B cell (primary cell): ENCODE measurements at places on chromosomes 4 and X. TPM values are rescaled to one million over a fixed set of nuclear protein-coding genes. Genes with fewer than 3 reads are reported as not detected.

The SASH3 gene
- polyA plus RNA-seq: 224 and 291 TPM in 2 replicates

DNA sequence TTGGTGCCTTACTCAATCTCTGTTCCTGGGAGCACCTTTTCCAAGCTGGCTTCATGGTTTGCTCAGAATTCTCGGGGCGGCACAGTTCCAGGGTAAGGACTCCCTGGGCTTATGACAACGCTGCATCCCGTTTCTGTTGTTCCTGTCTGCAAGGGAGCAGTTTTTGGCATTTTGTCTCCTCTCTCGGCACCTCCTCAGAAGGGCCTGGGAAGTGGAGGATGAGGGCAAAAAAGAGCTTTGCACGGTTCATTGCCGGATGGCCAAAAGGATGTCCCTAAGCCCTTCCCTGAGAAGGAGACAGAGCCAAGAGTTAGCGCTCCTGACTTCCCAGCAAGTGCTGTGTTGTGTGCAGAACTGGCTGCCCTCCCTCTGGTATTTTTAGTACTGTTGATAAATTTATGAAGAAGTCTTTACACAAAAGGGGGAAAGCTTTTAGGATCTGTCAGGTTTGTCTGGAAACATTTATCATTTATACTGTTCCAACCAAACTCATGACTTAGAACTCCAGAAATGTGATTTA, 13.4 kb downstream of the SRD5A3 start:
- peaks cover 5% of the 10 kb centered on the region for H3K4me1 ChIP-seq
- H3K4me3 ChIP-seq: no peak overlapping the region
- no peak overlapping the region for H3K27ac ChIP-seq
- H3K36me3 ChIP-seq: no peaks in the 10 kb centered on the region
- DNase-seq: no peak
- no peaks in the 10 kb centered on the region for H3K27me3 ChIP-seq

The TENM3 gene
- polyA plus RNA-seq: not detected in 2 replicates

GRCh38 chrX:87003031-87003430, 514.6 kb upstream of the KLHL4 start:
- H3K4me3 ChIP-seq: no peak overlapping the region
- DNase-seq: no peak
- no peaks in the 10 kb centered on the region for H3K27me3 ChIP-seq

DNA sequence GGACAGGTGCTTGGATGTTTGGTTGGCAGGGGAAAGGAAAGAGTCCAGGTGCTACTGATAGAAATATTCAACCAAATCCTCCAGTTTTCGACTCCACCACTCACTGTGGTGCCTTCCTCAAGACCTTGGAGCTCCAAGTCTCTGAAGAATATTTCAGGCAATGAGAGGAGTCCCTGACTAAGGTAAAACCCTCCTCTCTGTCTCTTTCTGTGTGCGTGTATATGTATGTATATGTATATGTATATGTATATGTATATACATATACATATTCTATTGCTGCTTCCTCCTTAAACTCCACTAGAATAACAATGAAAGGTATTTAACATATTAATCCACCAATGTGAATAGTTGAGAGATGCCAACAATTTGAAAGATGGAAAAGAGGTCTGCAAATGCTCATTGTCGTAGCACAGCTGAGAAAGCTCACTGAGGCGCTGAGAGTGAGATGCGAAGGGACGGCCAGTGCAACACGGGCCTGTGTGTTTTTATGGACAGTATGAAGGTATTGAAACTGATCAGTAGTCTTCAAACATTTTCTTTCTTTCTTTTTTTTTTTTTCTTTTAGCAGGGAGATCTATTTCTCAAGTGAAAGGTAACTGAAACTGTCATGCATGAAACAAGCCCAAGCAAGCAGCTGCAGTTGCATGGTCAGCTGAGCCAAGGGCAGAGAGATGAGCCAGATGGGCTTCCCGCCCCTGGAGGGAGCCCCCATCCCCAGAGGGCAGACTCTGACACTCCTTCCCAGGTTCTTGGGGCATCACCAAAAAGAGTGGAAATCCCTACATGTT, 41.1 kb upstream of the HS3ST1 start:
- H3K27me3 ChIP-seq: no peaks in the 10 kb centered on the region
- H3K4me3 ChIP-seq: no peak overlapping the region
- H3K27ac ChIP-seq: peak overlapping the region; percentile 81
- H3K36me3 ChIP-seq: no peaks in the 10 kb centered on the region

GRCh38 chr4:140743194-140743931, 12.8 kb downstream of the TBC1D9 start:
- peaks cover 4% of the 10 kb centered on the region for H3K36me3 ChIP-seq
- peaks cover 71% of the 10 kb centered on the region for H3K4me1 ChIP-seq
- peak overlapping the region; percentile 91 for H3K27ac ChIP-seq
- DNase-seq: peak; percentile 83
- peak overlapping the region; percentile 37 for H3K4me3 ChIP-seq

DNA sequence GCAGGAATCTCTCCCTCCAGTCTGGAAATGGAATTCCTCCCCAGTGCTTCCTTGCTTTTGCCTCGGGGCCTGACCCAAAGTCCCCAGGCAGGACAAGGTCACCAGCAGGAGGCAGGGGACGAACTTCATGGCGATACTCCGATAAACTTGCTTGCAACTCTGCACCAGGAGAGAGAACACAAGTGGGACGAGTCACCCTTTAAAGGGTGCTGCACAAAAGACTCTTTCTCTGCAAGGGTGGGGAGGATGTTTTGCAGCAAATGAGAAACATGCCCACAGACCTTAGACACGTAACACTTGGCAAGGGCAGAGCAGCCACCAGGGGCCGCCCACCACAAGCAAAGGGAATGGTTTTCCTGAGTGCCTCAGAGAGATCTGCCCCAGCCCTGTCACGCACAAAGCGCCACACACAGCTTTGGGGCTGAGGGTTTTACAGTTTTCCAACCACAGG, at the start of gene FGFBP2:
FGFBP2 (minus strand) TSS at position 175 of the 451 bp plus-strand sequence; CDS start at position 129, 46 bp downstream.
- H3K27me3 ChIP-seq: no peaks in the 10 kb centered on the region
- H3K36me3 ChIP-seq: no peaks in the 10 kb centered on the region
- no peak within 1 kb of the TSS for H3K4me3 ChIP-seq
- no peak within 1 kb of the TSS for H3K27ac ChIP-seq
- DNase-seq: peak; percentile 27
- H3K4me1 ChIP-seq: peaks cover 9% of the 10 kb centered on the region

DNA sequence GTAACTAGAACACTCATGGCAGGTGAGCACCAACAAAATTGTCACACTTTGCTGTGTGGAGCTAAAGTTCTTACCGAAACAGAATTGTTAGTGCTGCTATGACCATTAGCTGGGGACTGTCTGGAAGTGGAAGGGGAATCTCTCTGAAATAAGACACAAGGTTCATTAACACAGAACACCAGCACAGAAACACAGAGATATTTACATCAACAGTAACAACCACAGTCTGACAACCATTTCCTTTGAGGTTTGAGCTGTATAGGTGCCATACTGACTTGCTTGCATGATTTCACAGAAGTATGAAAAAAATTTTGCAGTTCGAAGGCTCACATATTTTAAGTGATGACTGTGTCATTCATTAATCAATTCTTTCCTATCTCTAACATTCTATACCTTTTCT, 109.8 kb downstream of the NYX start:
- DNase-seq: no peak
- H3K4me3 ChIP-seq: no peak overlapping the region
- H3K36me3 ChIP-seq: peaks cover 3% of the 10 kb centered on the region
- peaks cover 13% of the 10 kb centered on the region for H3K4me1 ChIP-seq
- no peak overlapping the region for H3K27ac ChIP-seq
- H3K27me3 ChIP-seq: no peaks in the 10 kb centered on the region

The HSFX1 gene
- polyA plus RNA-seq: 1.2 and 1.3 TPM in 2 replicates

DNA sequence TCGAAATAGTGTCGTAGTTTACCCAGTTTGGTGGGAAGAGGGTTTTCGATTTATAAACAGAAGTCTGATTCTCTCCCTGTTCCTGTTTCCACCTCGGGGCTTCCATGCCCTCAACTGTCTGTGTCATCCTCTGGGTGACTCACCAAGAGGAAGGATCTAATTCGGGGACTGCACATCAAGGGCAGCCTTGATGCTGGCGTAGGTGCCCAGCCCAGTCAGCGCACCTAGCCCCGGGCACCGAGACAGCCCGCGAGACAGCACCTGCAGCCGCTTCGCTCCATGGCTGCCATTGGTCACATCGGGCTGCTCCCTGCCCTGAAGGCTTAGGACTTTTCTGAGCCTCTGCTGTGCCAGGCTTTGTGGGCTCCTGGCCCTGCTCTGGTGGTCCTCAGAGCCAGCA, 7.7 kb downstream of the ABCD1 start:
- no peak overlapping the region for H3K4me3 ChIP-seq
- H3K36me3 ChIP-seq: peaks cover 22% of the 10 kb centered on the region
- DNase-seq: no peak
- H3K4me1 ChIP-seq: peaks cover 9% of the 10 kb centered on the region

- DNase-seq: peak; percentile 59
- H3K36me3 ChIP-seq: no peaks in the 10 kb centered on the region
- H3K27ac ChIP-seq: no peak overlapping the region
- no peak overlapping the region for H3K4me3 ChIP-seq
- H3K4me1 ChIP-seq: no peaks in the 10 kb centered on the region
These were observed 55.1 kb upstream of the PGAM4 start for GRCh38 chrX:78024349-78025059.

The CLRN2 gene
- not detected in 2 replicates for polyA plus RNA-seq

GRCh38 chr4:10081218-10081606, 35.4 kb downstream of the WDR1 start:
- H3K27ac ChIP-seq: no peak overlapping the region
- peaks cover 98% of the 10 kb centered on the region for H3K36me3 ChIP-seq

The RPS6KA3 gene
- 17.0 and 23.6 TPM in 2 replicates for polyA plus RNA-seq

GRCh38 chr4:179344861-179345260, 1902.6 kb upstream of the AGA start:
- no peaks in the 10 kb centered on the region for H3K36me3 ChIP-seq

- no peak overlapping the region for H3K27ac ChIP-seq
- no peak overlapping the region for H3K4me3 ChIP-seq
- no peak for DNase-seq
- H3K4me1 ChIP-seq: no peaks in the 10 kb centered on the region
- H3K36me3 ChIP-seq: no peaks in the 10 kb centered on the region
These were observed 47.8 kb upstream of the DDX53 start for GRCh38 chrX:22952010-22952409.

DNA sequence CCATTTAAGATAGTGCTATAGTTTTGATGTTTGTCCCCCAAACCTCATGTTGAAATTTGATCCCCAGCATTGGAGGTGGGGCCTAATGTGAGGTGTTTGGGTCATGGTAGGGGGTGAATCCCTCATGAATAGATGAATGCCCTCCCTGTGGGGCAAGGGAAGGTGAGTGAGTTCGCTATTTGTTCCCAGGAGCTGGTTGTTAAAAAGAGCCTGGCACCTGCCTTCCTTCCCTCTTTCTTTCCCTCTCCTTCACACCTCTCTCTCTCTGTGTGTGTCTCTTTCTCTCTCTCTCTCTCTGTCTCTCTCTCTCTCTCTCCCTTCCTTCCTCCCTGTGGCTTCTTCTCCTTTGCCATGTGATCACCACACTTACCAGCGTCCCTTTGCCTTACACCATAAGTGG, 160.7 kb downstream of the AASDH start:
- no peak for DNase-seq
- no peak overlapping the region for H3K27ac ChIP-seq
- H3K4me1 ChIP-seq: no peaks in the 10 kb centered on the region
- H3K36me3 ChIP-seq: no peaks in the 10 kb centered on the region
- H3K4me3 ChIP-seq: no peak overlapping the region

The OPHN1 gene
- polyA plus RNA-seq: 0.03 TPM in 1 of 2 replicates, not detected in the other

The SCRG1 gene
- not detected in 2 replicates for polyA plus RNA-seq

- no peak overlapping the region for H3K4me3 ChIP-seq
- H3K4me1 ChIP-seq: no peaks in the 10 kb centered on the region
- no peak overlapping the region for H3K27ac ChIP-seq
These were observed 15.8 kb downstream of the BCAP31 start for GRCh38 chrX:153708415-153708814.

The HERC5 gene
- polyA plus RNA-seq: 1.9 and 3.2 TPM in 2 replicates

The NDNF gene
- not detected in 2 replicates for polyA plus RNA-seq

GRCh38 chrX:5559386-5559785, 669.3 kb downstream of the NLGN4X start:
- DNase-seq: no peak
- no peak overlapping the region for H3K27ac ChIP-seq
- no peak overlapping the region for H3K4me3 ChIP-seq
- no peaks in the 10 kb centered on the region for H3K4me1 ChIP-seq
- H3K36me3 ChIP-seq: no peaks in the 10 kb centered on the region

The ZC4H2 gene
- 9.0 and 12.8 TPM in 2 replicates for polyA plus RNA-seq

- H3K27me3 ChIP-seq: no peaks in the 10 kb centered on the region
These were observed 48.0 kb upstream of the CASK start for GRCh38 chrX:41971346-41971745.

DNA sequence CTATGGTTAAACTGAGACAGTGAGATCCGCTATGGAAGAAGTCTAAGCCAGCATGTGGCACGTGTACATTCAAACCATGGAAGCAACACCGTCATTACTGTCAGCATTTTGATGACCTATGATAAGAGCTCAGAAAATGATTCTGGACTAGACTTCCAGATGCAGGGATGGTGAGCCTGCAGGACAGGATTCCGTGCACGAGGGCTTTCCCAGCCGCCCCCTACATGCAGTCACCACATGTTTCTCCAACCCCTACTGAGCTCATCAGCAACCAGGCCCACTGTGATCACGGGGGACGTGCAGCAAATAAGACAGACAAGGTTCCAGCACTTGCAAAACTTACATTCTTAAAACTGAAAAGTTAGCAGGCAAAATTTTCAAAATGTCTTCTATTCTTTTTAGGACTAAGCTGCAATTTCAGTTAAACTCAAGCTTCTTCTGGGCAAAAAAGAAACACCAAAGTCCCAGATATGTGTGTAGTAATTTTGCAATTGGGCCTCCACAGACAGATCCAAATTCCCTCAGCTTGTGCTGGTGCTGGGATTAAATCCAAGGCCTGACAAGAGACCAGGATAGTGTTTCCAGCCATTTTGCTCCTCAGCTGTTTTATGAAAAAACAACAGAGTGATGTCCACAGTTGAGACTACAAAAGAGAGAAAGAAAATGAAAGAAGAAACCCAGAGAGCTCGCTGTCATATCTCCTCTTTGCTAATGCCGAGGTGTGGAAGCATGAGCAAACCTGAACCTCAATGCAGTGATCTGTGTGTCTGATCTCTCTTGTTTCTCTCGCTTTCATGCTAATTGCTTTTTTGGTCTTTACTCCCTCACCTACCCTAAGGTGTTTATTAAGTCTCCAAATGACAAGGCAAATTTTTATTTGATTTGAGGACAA, 118.2 kb downstream of the AFAP1 start:
- no peaks in the 10 kb centered on the region for H3K36me3 ChIP-seq
- DNase-seq: no peak
- H3K4me1 ChIP-seq: no peaks in the 10 kb centered on the region
- H3K4me3 ChIP-seq: no peak overlapping the region

DNA sequence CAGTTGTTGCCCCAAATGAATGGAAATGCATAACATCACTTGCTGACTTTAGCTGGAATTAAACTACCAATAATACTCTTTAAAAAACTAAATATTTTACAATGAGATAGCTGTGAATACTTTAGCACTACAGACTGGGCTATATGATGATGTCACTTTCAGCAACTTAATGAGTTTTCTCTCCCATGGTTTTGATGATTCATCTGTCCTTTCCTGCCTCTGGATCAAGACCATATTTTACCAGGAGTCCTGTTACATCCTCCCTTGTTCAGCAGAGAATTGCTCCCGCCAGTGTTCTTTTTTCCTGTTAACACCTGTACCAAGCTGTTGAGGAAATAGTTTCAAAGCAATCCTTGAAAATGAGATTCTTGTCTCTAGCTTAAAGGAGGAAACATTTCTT, 543.0 kb downstream of the SPRY1 start:
- no peaks in the 10 kb centered on the region for H3K27me3 ChIP-seq
- no peak for DNase-seq
- H3K27ac ChIP-seq: no peak overlapping the region
